Vein endothelial cell (primary cell): ENCODE measurements at places on chromosomes 5 and 9. TPM values are rescaled to one million over a fixed set of nuclear protein-coding genes. Genes with fewer than 3 reads are reported as not detected.

Gene S100Z
- total RNA-seq, result not detected in 2 replicates

Gene SLC25A46
- 58.1 and 64.8 TPM in 2 replicates for total RNA-seq

Gene SLC46A2
- not detected in 2 replicates for total RNA-seq

Gene UQCRQ
- total RNA-seq, result 65.9 and 78.7 TPM in 2 replicates

Gene NUTM2F
- total RNA-seq, result not detected in 2 replicates

Gene PPIP5K2
- 41.8 and 65.8 TPM in 2 replicates for total RNA-seq

Gene ANKRD18B
- 2.0 and 5.7 TPM in 2 replicates for total RNA-seq

Gene PCDHB7
- 0.57 and 0.98 TPM in 2 replicates for total RNA-seq

Gene GPR151
- not detected in 2 replicates for total RNA-seq

Gene TAS2R1
- not detected in 2 replicates for total RNA-seq

Gene ELAVL2
- total RNA-seq, result 0.33 and 1.8 TPM in 2 replicates

Gene SOX30
- total RNA-seq, result not detected in 2 replicates

Gene DENND4C
- 65.7 and 76.2 TPM in 2 replicates for total RNA-seq

Gene MSANTD3
- 74.1 and 85.9 TPM in 2 replicates for total RNA-seq

Gene GRM6
- not detected in 2 replicates for total RNA-seq

Gene LRRC70
- 45.9 and 48.7 TPM in 2 replicates for total RNA-seq

Gene TRIM7
- 6.9 and 7.9 TPM in 2 replicates for total RNA-seq

Gene FAXDC2
- total RNA-seq, result 6.2 and 8.8 TPM in 2 replicates

Gene DMRT2
- not detected in 2 replicates for total RNA-seq

Gene KIF4B
- total RNA-seq, result 0.33 and 0.48 TPM in 2 replicates

Gene MAMDC2
- total RNA-seq, result 8.5 and 23.2 TPM in 2 replicates

Gene CLK4
- total RNA-seq, result 20.9 and 26.7 TPM in 2 replicates

Gene TXNDC8
- not detected in 2 replicates for total RNA-seq

Gene OTP
- not detected in 2 replicates for total RNA-seq

Gene OLFM1
- 0.98 and 1.1 TPM in 2 replicates for total RNA-seq

Gene SPATA31D3
- not detected in 2 replicates for total RNA-seq

Gene PCDHGB1
- 0.96 and 2.3 TPM in 2 replicates for total RNA-seq

Gene NMRK1
- total RNA-seq, result 20.0 and 26.1 TPM in 2 replicates

Gene ZNF879
- 4.2 and 4.4 TPM in 2 replicates for total RNA-seq

Gene SMIM33
- not detected in 2 replicates for total RNA-seq

Gene EFNA5
- total RNA-seq, result 27.8 and 30.7 TPM in 2 replicates

Gene NTNG2
- total RNA-seq, result under 0.01 and 0.10 TPM in 2 replicates

Gene SNX2
- total RNA-seq, result 54.2 and 57.9 TPM in 2 replicates

Gene RASEF
- 0.19 TPM in 1 of 2 replicates, not detected in the other for total RNA-seq
